ENCODE measurements at places on chromosomes 7 and 10. TPM values are rescaled to one million over a fixed set of nuclear protein-coding genes. Genes with fewer than 3 reads are reported as not detected.
A peak's percentile ranks its signal among the peaks of the same experiment; 100 is the strongest.

MYPN gene
- not detected for total RNA-seq

ACSM6 gene
- not detected for total RNA-seq

DNA sequence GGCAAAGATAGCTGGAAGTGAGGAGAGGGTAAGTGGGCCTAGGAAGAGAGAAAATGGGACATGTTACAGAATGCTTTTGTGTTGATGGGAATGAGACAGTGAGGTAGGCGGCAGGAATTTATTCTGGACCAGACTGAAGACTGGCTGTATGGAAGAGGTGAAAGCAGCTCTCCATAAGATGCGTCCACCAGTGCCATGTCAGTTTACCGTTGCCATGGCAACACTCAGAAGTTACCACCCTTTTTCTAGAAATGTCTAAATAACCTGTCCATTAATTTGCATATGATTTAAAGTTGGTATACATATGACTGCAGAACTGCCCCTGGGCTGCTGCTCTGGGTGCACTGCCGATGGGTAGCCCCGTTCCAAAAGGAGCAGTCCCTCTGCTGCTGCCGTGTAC is 46.7 kb downstream of the RAB18 start:
- DNase-seq: no peak

- DNase-seq: peak; percentile 72
These were observed 27.2 kb downstream of the SCD start for GRCh38 chr10:100374200-100374655.

All from neural progenitor cell (in vitro differentiated cells).